ENCODE measurements at places on chromosomes 6 and 20. TPM values are rescaled to one million over a fixed set of nuclear protein-coding genes. Genes with fewer than 3 reads are reported as not detected.

DNA sequence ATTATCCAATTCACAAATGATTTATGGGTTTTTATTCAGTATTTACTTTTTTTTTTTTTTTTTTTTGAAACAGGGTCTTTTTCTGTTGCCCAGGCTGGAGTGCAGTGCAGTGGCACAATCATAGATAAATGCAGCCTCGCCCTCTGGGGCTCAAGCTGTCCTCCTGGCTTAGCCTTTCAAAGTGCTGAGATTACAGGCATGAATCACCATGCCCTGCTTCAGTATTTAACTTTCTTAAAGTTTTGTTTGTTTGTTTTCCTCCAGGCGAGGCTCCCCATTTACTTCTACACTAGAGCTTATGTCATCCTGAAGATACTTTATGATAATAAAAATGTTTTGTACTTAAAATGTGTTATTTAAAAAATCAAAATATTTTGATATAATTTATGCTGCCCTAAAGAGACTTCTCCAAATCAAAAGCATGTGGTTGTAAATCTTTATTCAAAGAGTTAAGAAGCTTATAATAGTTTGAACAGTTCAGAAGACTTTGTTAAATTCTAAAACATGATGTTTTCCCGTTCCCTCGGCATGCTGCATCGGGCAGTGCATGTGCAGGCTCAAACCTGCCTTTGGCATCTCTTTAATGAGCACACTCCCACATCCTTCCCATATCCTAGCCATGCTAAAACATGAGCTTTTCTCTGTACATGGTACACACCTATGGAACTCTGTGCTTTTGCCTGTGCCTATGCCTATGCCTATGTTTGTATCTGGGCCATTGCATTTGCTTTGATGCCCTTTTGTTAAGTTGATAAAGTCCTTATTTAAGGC is 11.0 kb downstream of the SMPDL3A start:
- no peak for DNase-seq

- peak; percentile 28 for DNase-seq
These were observed 501.1 kb downstream of the PTPRT start for GRCh38 chr20:42688576-42688975.

Gene FRMD1
- 30.9 TPM for polyA plus RNA-seq

- no peak for DNase-seq
These were observed 39.7 kb downstream of the SH3BGRL2 start for GRCh38 chr6:79670789-79671188.

Gene ZSCAN23
- polyA plus RNA-seq, result 15.3 TPM

Gene PLTP
- polyA plus RNA-seq, result 122 TPM

Gene FAM209B
- polyA plus RNA-seq, result not detected

DNA sequence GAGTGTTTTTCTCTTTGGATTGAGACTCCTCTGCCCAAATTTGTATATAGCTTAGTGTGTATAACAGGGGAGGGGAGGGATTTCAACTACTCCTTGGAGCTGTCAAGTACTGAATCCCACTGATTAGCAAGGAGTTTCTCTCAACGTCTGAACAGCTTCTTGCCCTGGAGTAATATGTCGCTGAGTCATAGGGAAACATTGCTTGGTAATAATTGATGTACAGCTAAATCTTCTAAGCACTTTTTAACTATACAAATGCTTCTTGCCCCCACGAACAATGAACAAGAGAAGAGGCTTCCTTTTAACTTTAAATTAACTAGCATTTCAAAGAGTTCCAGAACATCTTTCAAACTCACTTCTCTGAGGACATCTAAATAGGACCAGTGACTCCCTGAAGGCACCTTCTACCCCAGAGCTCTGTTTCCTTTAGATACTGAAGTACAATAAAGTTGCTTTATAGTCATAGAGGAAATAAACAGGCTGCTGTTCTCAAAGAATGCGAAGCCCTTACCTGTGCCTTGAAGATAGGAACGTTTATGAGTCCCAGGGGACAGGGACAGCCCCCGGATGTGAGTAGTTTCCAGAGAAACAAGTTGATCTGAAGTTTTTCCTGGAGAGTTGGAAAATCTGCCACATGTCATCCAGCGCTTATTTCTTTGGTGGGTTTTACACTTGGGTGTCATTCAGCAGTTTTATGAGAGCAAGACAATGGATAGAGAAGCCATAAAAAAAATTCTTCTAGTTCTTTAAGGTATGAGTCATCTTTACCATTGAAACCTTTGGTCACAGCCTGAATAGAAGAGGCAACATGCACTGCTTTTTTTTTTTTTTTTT is 462.5 kb upstream of the BTBD3 start:
- DNase-seq, result no peak

DNA sequence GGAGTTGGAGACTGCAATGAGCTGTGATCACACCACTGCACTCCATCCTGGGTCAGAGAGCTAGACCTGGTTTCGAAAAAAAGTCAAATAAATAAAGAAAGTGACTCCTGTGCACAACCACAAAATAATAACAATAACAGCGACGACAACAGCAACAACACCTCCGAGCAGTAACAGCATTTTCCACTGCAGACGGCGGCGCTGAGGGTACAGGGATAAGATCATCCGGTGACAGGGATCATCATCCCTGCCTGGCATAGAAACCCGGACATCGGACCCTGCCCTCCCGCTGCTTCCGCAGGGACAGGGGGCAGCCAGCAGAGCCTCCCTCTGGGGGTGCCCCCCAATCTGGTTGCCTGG is 11.5 kb downstream of the SRXN1 start:
- no peak for DNase-seq

Gene PSORS1C1
- polyA plus RNA-seq, result not detected

Gene C20orf141
- polyA plus RNA-seq, result not detected

- DNase-seq, result no peak
These were observed 23.9 kb upstream of the TINAG start for GRCh38 chr6:54284161-54284860.

Gene RSPH9
- polyA plus RNA-seq, result 1.5 TPM

- DNase-seq, result no peak
These were observed 163.2 kb downstream of the AIG1 start for GRCh38 chr6:143223895-143224294.

DNA sequence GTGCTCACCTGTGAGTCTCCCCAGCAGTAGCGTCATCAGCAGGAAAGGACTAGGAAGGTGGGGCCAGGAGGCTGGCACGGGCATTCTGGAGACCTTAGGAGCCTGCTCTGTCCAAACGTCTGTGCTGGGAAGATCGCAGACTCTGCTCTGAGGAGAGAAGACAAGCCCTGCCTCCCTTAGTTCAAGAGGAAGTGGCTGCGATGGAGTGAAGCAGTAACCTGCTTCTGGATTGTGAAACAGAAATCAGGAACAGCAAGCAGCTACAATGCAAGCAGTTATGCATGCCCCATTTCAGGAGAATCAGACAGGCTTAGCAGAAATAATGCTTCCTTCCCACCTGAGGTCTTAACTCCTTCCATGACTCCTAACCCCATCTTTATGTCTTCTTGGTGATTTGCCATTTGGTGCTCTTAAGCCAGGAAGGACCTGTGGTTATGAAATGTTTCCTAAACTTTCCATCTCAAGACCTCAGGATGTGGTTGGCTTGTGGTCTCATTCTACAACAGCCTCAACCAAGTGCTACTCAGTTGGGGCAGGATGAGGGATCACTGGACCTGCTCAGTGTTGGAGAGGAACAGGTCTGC is at the start of gene SIRPB1:
SIRPB1 (minus strand) TSS at position 149 of the 584 bp plus-strand sequence; CDS start at position 84, 65 bp downstream.
- DNase-seq, result no peak

DNA sequence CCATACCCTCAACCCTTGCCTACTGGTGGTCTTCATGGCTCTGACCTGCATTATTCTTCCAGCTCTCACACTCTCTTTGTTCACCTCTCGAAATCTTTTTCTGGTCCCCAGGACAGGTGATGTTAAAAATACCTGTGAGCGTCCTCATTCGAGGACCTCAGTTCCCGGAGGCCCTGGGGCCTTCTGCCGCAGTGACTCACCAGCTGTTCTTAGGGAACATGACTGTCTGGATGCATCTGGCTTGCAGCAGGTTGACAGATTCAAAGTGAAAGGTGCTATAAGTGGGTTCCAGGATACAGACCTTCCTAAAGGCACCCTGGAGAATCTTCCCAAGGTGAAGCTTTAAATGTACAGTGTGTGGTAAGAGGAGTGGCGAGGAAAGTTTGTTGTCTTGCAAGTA is 210.4 kb upstream of the KCNG1 start:
- no peak for DNase-seq

Gene ENPP5
- polyA plus RNA-seq, result 18.4 TPM

Gene ZSCAN12
- 12.4 TPM for polyA plus RNA-seq

DNA sequence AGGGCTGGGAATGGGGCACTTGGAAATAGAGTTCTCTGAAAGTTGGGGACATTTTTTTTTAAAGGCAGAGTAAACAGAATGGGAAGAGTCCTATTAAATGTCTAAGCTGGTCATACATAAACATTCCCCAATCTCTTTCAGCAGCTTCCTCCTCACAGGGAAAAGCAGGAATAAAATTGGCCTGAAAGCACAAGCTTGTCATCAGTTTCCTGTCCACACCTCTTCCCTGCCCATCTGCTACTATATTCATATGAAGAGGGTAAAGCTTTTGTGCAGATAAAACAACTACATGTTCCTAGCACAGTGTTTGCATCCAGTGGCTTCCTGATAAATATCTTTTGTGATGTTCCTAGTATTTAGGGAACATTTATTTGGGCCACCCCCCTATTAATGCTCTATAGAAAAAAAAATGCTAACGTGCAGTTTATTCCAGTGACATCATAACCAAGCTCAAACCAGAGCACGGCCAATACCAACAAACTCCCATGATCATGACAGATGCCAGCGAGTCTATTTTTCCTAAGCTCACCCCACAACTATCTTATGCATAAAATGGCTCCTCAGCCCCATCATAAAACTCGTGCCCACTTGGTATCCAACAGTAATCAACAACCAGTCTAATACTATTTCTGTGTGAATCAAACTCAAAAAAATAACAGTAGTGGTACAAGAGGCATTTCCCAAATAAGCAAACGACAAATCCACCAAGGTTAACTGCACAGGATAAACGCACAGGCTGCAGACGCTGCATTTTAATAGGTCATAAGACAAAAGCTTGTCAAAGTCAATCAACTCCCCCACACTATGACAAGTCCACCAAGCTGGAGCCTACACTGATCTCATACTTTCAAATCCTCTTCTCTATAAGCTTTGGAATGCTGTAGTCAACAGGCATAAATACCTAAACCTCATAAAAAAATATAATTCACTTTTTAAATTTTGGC is 95.3 kb downstream of the EPB41L2 start:
- no peak for DNase-seq

- no peak for DNase-seq
These were observed 15.2 kb upstream of the ATXN1 start for GRCh38 chr6:16776394-16777017.

Gene SNAI1
- 12.7 TPM for polyA plus RNA-seq

GRCh38 chr20:17012546-17013226 is 214.2 kb upstream of the PCSK2 start:
- no peak for DNase-seq

- DNase-seq, result no peak
These were observed 15.1 kb downstream of the ADGRG6 start for GRCh38 chr6:142316791-142317368.

Gene KCNB1
- polyA plus RNA-seq, result 0.72 TPM

- DNase-seq, result no peak
These were observed 288.7 kb upstream of the CDYL start for GRCh38 chr6:4487538-4487937.

Gene ADRM1
- 72.4 TPM for polyA plus RNA-seq

GRCh38 chr20:43916073-43916880 is 1.6 kb downstream of the TOX2 start:
- DNase-seq, result no peak

Gene GMNN
- 67.4 TPM for polyA plus RNA-seq

- no peak for DNase-seq
These were observed 599.3 kb upstream of the IMPG1 start for GRCh38 chr6:76671751-76672150.

DNA sequence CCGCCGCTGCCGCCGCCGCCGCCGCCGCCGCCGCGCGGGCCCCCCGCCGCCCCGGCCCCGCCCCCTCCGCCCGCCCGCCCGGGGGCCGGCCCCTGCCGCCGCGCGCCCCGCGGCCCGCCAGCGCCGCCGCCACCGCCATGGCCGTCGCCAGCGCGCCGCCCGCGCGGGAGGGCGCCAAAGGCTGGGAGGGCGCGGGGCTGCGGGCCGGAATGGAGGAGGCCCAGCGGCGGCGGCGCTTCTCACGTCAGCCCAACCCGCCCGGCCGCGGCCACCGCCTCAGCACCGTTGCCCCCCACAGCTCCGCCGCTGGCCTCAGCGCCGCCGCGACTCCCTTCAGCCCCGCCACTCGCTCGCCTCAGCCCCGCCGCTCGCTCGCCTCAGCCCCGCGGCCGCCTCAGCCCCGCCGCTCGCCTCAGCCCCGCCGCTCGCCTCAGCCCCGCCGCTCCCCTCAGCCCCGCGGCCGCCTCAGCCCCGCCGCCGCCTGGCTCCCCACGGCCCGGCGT is 258 bp downstream of the PHF10 start:
- DNase-seq, result no peak

- no peak for DNase-seq
These were observed 25.0 kb downstream of the ARMC2 start for GRCh38 chr6:108873251-108873650.

DNA sequence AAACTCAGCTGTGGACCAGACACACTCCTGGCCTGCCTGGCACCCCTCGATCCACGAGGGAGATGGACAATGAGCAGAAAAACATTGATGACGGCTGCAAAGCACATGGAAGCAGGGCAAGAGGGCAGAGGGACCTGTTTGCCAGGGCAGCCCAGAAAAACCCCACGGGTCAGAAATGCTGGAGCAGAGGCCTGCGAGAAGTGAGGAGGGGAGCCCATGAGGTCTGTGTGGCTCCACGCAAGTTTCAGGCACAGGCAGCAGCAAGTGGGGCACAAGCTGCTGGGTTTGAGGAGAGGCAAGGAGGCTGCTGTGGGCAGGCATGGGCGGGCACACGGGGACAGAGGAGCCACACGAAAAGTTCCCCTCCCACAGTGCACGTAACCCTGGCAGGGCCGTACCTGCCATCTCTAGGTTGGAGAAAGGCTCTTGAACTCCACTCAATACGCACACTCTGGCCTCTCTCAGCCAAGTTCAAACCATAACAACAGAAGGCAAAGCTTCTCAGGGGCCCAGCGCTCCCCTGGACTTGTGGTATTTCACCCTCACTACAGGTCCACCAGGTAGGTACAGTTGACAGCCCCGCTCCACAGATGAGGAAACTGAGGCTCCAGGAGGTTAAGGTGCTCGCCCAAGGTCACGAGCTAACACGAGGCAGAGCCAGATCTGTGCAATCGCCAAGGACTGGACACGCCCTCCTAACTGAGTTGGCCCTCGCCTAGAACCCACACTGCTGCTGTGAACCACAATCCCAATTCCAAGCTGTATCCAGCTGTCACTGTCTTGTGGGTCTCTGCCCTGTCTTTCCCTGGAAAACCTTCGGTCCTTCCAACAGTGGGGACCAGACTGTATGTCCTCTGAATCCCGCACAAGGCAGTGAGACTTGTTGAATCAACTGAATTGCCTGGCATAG is 108.2 kb downstream of the NOL4L start:
- no peak for DNase-seq

Gene KIF25
- 0.34 TPM for polyA plus RNA-seq

All from left renal cortex interstitium (tissue), 4 donors.